ENCODE measurements at places on chromosomes 2 and 18.

DNA sequence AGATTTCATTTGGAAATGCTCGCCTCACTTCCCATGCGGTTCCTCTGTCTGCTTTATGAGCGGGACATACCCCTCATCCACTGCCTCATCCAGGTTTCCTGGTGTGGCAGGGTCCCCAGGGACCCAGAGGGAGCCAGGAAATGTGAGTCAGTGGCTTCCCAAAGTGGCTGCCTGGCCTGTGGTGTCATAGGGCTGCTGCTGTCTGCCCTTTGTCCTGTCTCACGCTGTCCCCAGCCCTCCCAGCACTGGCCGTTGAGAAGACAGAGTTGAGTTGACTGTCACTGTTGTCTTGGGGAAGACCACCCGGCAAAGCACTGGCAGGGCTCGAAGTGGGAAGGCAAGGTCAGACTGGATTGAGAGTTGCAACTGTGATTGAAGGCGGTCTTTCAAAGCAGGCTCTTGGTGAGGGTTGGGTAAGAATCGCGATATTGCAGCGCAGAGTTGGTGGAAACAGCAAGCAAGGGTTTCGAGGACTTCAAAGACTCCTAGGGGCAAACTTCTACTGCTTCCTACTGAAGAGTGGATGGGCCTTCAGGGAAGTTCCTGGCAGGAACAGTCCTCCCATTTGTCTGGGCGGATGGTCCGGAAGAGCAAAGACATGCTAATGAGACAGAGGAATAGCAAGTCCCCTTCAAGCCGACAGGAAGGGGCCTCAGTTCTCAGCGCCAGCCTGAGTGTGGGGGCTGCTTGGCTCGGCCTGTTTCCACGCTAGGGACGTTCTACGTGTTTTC is 33.9 kb downstream of the RAB31 start:
- no peak for DNase-seq

- no peak for DNase-seq
Observed at GRCh38 chr2:144682248-144682647, 162.3 kb upstream of the ZEB2 start.

- no peak for DNase-seq
Observed at GRCh38 chr2:240998995-240999791, 775 bp downstream of the SNED1 start.

DNA sequence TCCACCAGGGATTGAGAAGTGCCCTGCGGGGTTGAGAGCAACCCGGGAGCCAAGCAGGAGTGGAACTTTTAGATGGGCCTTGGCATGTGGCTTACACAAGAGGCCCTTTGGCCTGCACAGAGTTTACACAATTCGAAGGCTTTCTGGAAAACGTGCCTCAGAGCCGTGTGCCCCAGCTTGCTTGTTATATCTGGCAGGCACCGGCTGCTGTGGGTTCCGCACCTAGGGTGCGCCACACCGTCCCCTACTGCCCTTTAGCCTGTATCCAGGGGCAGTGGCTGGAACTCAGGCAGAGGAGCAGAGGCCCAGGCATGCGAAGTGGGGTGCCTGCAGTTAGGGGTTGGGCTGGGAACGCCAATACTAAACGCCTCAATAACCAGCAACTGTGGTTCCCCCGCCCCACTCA is 32.9 kb upstream of the EDAR start:
- no peak for DNase-seq

DNA sequence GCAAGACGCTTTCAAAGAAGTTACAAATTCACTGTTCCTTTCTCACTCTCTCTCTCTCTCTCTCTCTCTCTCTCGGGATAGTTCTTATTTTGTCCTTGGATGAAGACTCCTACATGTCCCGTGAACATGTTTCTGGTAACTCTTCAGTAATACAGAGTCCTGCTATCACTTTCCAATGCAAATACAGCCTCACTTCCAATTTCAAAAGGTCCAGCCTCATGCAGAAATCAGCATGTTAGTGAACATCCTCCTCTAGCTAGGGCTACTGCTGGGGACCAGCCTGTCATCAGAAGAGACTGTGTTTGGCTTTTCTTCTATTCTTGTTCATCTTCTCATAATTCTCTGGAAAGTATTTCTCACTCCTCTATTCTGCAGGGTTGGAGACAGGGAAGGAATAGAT is 1306.7 kb upstream of the CELF4 start:
- DNase-seq: no peak

DNA sequence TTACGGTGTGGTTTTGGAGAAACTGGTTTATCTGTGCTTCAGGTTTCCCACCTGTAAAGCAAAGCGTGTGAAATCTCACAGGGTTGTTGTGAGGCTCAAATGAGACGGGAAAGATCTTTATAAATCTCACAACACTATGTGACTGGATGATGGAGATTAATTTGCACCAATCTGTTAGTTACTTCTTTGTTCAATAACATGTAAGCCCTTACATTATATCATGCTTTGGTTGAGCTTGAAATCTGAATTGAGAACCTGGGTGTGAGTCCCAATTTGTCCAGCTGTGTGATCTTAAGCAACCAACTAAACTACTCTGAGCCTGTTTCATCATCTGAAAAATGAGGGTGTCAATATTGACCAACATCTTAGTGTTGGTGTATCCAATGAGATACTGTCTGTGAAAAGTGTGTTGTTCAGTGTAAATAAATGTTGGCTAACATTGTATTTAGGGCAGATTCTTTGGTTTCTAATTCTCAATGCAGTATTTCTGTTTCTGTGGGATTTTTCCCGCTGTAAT is 741 bp upstream of the GCKR start:
- DNase-seq: no peak

DNA sequence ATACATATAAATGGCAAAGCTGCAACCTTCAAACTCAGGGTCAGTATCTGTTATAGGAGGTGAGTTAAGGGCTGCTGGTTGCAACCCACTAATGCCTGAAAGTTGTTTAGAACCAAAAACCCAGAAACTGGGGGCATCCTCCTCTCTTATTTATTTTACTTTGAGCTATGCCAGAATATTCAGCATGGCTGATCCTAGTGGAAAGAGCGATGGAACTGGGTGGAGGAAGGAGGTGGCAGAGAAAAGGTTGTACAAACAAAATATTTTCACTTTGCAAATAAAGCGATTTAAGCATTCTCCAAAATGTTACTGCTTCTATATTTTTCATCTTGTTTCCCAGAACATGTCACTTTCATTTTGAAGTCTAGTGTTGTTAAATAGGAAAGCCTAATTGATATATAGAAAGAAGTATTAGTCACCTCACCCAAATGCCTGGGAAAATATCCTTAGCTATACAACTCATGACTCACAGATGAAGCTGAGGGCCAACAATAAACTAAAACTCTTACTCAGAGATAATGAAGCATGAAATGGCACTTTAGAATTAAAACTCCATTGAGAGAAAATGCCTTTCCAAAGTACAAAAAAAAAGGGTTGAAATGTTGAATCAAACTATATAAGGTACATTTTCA is 251.4 kb upstream of the UBE2E3 start:
- no peak for DNase-seq

- DNase-seq: no peak
Observed at GRCh38 chr2:190443778-190444481, 35.8 kb downstream of the MFSD6 start.

DNA sequence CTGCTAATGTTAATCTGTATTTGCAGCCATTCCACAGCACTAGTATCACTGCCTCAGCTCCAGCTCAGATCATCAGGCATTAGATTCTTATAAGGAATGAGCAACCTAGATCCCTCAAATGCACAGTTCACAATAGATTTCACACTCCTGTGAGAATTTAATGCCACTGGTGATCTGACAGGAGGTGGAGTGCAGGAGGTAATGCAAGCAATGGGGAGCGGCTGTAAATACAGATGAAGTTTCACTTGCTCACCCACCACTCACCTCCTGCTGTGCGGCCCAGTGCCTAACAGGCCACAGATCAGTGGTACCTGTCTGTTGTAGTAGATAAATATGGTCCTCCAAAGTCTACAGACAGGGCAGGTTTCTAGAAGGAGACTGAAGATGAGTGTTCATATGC is 97.7 kb upstream of the TMEFF2 start:
- DNase-seq: no peak

Data from stimulated activated CD4-positive, alpha-beta T cell treated with anti-CD3 and anti-CD28 coated beads, Interleukin-4, amount 100 ng/mL, for 1 hour (primary cell).